ENCODE measurements at places on chromosomes 1 and 21.
A peak's percentile ranks its signal among the peaks of the same experiment; 100 is the strongest.

GRCh38 chr1:237677979-237678378 is 212.7 kb downstream of the ZP4 start:
- no peak for DNase-seq

DNA sequence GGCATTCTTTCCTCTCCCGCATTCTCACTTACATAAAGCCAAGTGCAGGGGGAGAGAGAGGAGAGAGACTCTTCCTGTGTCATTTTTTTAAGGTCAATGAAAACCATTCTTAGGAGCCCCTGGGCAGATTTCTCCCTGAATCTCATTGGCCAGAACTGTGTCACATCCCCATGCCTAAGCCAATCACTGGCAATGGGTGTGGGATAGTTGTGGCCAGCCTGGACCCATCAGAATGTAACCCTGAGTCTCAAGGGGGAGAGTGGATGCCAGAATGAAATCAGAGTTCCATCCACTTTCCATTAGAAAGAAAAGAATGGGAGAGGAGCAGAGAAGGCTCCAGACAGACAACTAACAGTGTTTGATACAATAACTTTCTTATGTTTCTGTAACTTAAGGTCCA is 31.2 kb upstream of the COQ8A start:
- DNase-seq, result no peak

- no peak for DNase-seq
These were observed 41.9 kb downstream of the PTPRF start for GRCh38 chr1:43572538-43572937.

DNA sequence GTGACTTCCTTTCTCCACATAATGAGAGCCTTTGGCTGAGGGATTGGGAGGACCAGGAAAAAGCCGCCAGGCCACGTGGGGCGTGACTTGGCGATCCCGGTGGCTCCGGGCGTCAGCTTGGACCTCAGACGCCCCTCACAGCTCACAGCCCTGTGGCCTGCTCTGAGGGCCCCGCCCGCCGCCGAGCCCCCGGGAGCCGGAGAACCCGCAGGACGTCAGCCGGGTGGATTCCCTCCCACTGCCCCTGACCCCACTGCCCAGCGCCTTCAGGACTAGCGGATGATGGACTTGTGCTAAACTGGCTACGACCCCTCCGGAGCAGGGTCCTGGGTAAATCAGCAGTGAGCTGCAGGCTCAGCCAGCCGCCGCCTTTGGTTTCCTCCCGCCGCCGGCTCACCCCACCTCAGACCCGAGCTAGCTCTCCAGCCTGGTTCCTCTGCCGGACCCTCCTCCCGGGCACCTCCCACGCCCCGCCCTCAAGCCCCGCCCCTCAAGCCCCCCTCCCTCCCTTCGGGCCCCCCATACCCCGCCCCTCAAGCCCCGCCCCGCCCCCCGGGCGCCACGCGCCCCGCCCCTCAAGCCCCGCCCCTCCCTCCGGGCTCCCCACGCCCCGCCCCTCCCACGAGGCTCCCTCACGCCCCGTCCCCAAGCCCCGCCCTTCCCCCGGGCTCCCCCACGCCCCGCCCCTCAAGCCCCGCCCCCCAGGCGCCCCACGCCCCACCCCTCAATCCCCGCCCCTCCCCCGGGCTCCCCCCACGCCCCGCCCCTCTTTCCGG is 10.0 kb upstream of the FAAP20 start:
- DNase-seq, result peak; percentile 90

DNA sequence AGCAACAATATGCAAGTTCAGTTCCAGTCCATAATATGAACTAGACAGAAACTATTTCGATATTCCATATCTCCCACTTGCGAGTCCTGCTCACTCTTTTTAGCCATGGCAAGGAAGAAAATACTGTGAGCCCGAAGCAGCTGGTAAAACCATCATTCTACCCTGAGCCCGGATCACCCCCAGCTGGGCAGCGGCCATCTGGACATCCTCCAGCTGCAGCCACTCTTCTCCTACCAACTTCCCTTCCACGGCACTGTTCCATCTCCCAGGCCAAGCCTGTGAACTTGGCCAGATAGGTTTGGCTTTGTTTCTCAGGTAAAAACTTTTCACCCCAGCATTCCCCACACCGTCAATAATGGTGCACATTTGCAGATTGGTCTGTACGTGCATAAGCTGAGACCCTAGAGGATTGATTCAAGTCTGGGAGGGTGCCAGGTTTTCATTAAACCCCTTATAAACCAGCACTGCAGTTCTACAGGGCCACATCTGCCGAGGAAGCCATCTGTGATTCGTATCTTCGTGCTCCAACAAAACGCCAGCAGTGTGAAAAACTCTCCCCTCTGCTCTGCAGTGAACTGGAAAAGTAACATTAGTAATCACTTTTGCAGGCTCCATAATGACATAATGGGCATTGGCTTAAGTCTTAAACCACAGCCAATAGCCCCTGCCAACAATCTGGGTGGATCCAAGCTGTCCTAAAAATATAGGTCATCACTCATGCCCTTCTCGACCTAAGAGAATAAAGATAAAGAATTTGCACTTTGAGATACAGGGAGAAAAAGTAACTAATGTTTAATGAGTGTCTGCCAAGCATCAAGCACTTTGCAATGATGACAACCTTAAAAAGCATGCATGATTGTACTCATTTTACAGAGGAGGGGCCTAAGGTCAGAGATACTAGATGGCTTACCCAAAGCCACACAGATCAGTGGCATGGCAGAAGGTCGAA is 205.1 kb downstream of the PLPP3 start:
- DNase-seq, result no peak
